ENCODE measurements at places on chromosomes 12 and 14. TPM values are rescaled to one million over a fixed set of nuclear protein-coding genes. Genes with fewer than 3 reads are reported as not detected.

The HOXC4 gene
- total RNA-seq, result 0.95 TPM

The GNPNAT1 gene
- total RNA-seq, result 7.0 TPM

The CD4 gene
- total RNA-seq, result 8.5 TPM

The FAM181A gene
- total RNA-seq, result not detected

The MAP3K12 gene
- total RNA-seq, result 15.3 TPM

The HOXC9 gene
- total RNA-seq, result not detected

The RNASE7 gene
- total RNA-seq, result not detected

The DACT1 gene
- total RNA-seq, result 0.20 TPM

The MYF5 gene
- not detected for total RNA-seq

The JKAMP gene
- total RNA-seq, result 25.0 TPM

The CACNA2D4 gene
- 34.9 TPM for total RNA-seq

The RILPL1 gene
- 2.7 TPM for total RNA-seq

The TSPAN11 gene
- total RNA-seq, result not detected

The HOXC10 gene
- total RNA-seq, result not detected

The GPR162 gene
- total RNA-seq, result 0.39 TPM

The POMT2 gene
- total RNA-seq, result 8.6 TPM

The GNG2 gene
- 552 TPM for total RNA-seq

The BDKRB1 gene
- total RNA-seq, result not detected

The GUCY2C gene
- not detected for total RNA-seq

The ACOT6 gene
- total RNA-seq, result not detected

The KLRC3 gene
- 49.8 TPM for total RNA-seq

The WDHD1 gene
- total RNA-seq, result 5.3 TPM

The CLEC2A gene
- not detected for total RNA-seq

The P3H3 gene
- 0.72 TPM for total RNA-seq

The TUNAR gene
- not detected for total RNA-seq

The SOAT2 gene
- total RNA-seq, result not detected
